Naive thymus-derived CD4-positive, alpha-beta T cell (primary cell): ENCODE measurements at places on chromosomes 3 and 15. TPM values are rescaled to one million over a fixed set of nuclear protein-coding genes. Genes with fewer than 3 reads are reported as not detected.

The ACVR2B gene
- total RNA-seq: 3.8 TPM

The SHF gene
- 8.7 TPM for total RNA-seq

GRCh38 chr15:37898362-37898761 lies 36.1 kb upstream of the TMCO5A start:
- no peaks in the 10 kb centered on the region for H3K4me1 ChIP-seq
- no peak for DNase-seq
- H3K27me3 ChIP-seq: no peaks in the 10 kb centered on the region
- H3K36me3 ChIP-seq: no peaks in the 10 kb centered on the region
- H3K27ac ChIP-seq: no peak overlapping the region
- no peak overlapping the region for H3K4me3 ChIP-seq

DNA sequence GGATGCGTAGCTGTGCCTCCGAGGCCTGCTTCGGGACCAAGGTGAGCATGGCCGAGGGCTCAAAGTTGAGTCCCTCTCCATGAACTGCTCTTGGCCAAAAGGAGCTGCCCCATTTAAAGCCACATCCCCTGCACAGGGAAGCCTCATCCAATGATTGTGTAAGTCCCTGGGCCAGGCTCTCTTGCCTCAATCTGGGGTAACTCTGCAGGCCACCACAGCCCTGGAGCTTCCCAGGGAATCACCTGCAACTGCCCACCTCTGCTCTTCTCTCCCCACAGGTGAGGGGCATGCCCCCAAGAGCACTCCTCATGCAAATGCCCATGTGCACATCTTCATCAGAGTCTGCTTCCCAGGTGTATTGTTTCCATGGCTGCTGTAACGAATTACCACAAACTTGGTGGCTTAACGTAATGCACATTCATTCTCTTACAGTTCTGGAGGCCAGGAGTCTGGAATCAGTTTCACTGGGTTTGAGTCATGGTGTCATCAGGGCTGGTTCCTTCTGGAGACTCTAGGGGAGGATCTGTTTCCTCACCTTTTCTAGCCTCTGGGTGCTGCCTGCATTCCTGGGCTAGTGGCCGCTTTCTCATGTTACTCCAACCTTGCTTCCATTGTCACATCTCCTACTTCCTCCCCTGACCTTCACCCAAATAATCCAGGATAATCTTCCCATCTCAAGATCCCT lies 25.0 kb upstream of the LOXL1 start:
- no peak for DNase-seq
- no peak overlapping the region for H3K4me3 ChIP-seq
- no peaks in the 10 kb centered on the region for H3K36me3 ChIP-seq
- no peak overlapping the region for H3K27ac ChIP-seq
- H3K27me3 ChIP-seq: no peaks in the 10 kb centered on the region

The C3orf85 gene
- not detected for total RNA-seq

GRCh38 chr3:172203522-172204258 lies 164.3 kb downstream of the FNDC3B start:
- no peaks in the 10 kb centered on the region for H3K36me3 ChIP-seq

The UROC1 gene
- not detected for total RNA-seq

GRCh38 chr15:51736069-51736468 lies 1.4 kb downstream of the LYSMD2 start:
- peak overlapping the region; percentile 71 for H3K4me3 ChIP-seq
- H3K27me3 ChIP-seq: no peaks in the 10 kb centered on the region
- no peaks in the 10 kb centered on the region for H3K36me3 ChIP-seq
- peaks cover 42% of the 10 kb centered on the region for H3K4me1 ChIP-seq

The GP5 gene
- 1.0 and 1.4 TPM in 2 replicates for total RNA-seq

The NPTN gene
- 42.6 TPM for total RNA-seq

DNA sequence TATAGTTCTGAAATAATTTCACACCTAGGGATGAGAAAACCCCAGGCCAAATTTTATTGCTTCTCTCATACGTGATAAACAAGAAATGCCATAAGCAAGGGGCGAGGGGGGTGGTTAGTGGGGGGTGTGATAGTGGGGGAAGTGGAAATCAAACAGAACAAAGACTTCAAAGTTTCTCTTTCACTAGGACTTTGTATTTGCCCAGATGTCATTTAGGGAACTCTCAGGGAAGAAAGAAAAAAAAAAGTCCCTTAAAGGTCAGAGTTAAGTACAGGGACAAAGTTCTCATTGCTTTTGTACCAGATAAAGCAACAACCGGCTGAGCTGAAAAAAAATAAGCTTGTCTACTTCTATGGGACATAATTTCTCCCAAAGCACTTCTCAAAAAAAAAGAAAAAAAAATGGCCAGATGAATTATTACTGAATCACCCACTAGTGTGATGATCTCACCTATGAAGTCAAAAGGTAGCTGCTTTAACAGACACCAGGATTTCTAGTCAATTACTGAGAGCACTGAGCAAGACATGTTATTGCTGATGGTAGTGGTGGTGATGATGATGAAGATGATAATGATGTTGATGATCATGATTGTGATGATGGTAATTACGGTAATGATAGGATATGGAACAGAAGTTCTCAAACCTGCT lies 56.2 kb downstream of the FHIT start:
- no peaks in the 10 kb centered on the region for H3K36me3 ChIP-seq
- no peaks in the 10 kb centered on the region for H3K27me3 ChIP-seq
- no peak overlapping the region for H3K4me3 ChIP-seq
- no peak overlapping the region for H3K27ac ChIP-seq
- no peaks in the 10 kb centered on the region for H3K4me1 ChIP-seq

- H3K27ac ChIP-seq: peak overlapping the region; percentile 65
- H3K4me3 ChIP-seq: no peak overlapping the region
- peaks cover 36% of the 10 kb centered on the region for H3K4me1 ChIP-seq
- peaks cover 26% of the 10 kb centered on the region for H3K36me3 ChIP-seq
- no peak for DNase-seq
- no peaks in the 10 kb centered on the region for H3K27me3 ChIP-seq
Observed at GRCh38 chr15:100570735-100571313, 31.2 kb downstream of the LINS1 start.

The DAG1 gene
- total RNA-seq: 20.3 TPM

The GOLGA6L7 gene
- not detected for total RNA-seq

GRCh38 chr3:71389191-71389590 lies 194.3 kb downstream of the FOXP1 start:
- H3K27ac ChIP-seq: peak overlapping the region; percentile 81
- DNase-seq: no peak
- H3K4me1 ChIP-seq: peaks cover 29% of the 10 kb centered on the region
- no peaks in the 10 kb centered on the region for H3K27me3 ChIP-seq
- H3K4me3 ChIP-seq: no peak overlapping the region

- no peak for DNase-seq
- no peak overlapping the region for H3K27ac ChIP-seq
- peaks cover 4% of the 10 kb centered on the region for H3K4me1 ChIP-seq
- H3K36me3 ChIP-seq: no peaks in the 10 kb centered on the region
Observed at GRCh38 chr15:50112488-50113186, 6.4 kb downstream of the ATP8B4 start.

The AHSG gene
- not detected for total RNA-seq

DNA sequence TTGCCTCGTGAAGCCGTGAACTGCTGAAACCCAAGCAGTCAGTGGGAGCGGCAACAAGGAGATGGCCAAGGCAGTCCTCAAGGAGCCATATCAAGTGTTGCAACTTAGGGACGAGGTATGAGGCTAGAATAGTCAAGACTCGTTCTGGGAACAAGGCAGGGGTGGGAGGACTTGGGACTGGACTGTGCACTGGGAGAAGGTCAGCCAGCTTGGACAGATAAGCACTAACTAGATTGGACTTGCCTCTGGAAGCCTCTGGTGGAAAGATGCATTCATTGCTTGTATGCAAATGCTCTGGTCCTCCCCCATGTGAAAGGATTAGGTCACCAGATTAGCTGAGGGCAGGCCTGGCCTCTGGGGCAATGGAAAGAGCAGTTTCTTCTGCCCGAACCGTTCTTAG lies 123.3 kb upstream of the CTNNB1 start:
- H3K27ac ChIP-seq: no peak overlapping the region
- no peaks in the 10 kb centered on the region for H3K36me3 ChIP-seq
- H3K4me1 ChIP-seq: no peaks in the 10 kb centered on the region
- H3K4me3 ChIP-seq: no peak overlapping the region

DNA sequence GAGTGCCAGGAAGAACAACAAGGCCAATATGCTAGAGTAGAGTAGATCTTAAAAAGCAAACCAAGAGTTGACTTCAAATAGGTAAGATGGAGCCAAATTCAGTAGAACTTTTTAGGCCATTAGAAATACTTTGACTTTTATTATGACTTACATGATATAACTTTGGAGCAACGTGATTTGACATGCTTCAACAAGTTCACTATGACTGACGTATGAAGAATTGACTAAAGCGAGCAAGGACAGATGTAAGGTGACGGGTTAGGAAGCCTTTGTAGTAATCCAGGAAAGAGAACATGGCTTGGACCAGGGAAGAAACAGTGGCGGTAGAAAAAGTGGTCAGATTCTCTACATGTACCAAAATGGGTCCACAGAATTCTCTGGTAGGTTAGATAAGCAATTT lies 4.9 kb upstream of the ZNF385D start:
- DNase-seq: no peak
- H3K4me1 ChIP-seq: no peaks in the 10 kb centered on the region
- no peaks in the 10 kb centered on the region for H3K27me3 ChIP-seq
- H3K27ac ChIP-seq: no peak overlapping the region
- no peak overlapping the region for H3K4me3 ChIP-seq

The UBE2Q2 gene
- 28.6 and 29.9 TPM in 2 replicates for total RNA-seq

DNA sequence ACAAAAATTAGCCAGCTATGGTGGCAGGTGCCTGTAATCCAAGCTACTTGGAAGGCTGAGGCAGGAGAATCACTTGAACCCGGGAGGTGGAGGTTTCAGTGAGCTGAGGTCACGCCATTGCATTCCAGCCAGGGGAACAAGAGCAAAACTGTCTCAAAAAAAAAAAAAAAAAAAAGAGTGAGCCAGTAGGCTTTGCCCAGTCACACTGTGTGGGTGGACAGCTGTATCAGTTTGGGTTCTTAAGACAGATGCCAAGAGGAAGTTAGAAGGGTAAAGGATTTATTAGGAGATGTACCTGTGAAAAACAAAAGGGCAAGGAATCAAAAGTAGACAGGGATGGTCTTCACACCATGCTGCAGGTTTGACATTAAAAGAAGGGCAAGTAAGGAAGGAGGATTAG lies 86.1 kb upstream of the CGNL1 start:
- H3K27me3 ChIP-seq: no peaks in the 10 kb centered on the region
- H3K4me1 ChIP-seq: no peaks in the 10 kb centered on the region
- H3K36me3 ChIP-seq: peaks cover 39% of the 10 kb centered on the region
- DNase-seq: no peak
- H3K27ac ChIP-seq: no peak overlapping the region

The HHLA2 gene
- 4.3 and 4.5 TPM in 2 replicates for total RNA-seq

The RASGRP1 gene
- 101 TPM for total RNA-seq

DNA sequence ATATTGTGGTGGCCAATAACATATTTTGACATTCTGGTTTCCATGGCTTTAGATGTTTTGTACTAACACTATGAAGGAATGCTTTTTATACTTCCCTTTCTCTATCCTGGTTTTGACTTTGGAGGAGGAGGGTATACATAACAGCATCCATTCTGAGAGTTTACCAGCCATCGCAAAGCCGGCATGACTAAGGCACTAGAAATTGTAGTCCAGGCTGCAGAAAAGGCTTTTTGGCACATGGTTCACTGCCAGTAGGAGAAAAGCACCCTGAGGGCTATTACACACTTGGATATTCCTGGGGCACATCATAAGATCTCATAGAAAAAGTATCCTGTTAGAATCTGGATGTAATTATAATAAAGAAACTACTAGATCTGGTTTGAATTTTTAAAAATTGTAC lies 101.8 kb downstream of the STT3B start:
- peaks cover 7% of the 10 kb centered on the region for H3K36me3 ChIP-seq
- DNase-seq: no peak
- H3K27me3 ChIP-seq: no peaks in the 10 kb centered on the region
- peaks cover 10% of the 10 kb centered on the region for H3K4me1 ChIP-seq
- no peak overlapping the region for H3K4me3 ChIP-seq

The IQCH gene
- total RNA-seq: 0.84 TPM

GRCh38 chr3:162945626-162946025 lies 1449.0 kb downstream of the OTOL1 start:
- no peaks in the 10 kb centered on the region for H3K27me3 ChIP-seq
- no peak for DNase-seq

- no peak overlapping the region for H3K4me3 ChIP-seq
- no peaks in the 10 kb centered on the region for H3K4me1 ChIP-seq
- H3K27me3 ChIP-seq: no peaks in the 10 kb centered on the region
- no peak overlapping the region for H3K27ac ChIP-seq
Observed at GRCh38 chr3:65230261-65231139, 542.7 kb upstream of the ADAMTS9 start.

The SLC35G2 gene
- total RNA-seq: 0.60 and 0.64 TPM in 2 replicates

DNA sequence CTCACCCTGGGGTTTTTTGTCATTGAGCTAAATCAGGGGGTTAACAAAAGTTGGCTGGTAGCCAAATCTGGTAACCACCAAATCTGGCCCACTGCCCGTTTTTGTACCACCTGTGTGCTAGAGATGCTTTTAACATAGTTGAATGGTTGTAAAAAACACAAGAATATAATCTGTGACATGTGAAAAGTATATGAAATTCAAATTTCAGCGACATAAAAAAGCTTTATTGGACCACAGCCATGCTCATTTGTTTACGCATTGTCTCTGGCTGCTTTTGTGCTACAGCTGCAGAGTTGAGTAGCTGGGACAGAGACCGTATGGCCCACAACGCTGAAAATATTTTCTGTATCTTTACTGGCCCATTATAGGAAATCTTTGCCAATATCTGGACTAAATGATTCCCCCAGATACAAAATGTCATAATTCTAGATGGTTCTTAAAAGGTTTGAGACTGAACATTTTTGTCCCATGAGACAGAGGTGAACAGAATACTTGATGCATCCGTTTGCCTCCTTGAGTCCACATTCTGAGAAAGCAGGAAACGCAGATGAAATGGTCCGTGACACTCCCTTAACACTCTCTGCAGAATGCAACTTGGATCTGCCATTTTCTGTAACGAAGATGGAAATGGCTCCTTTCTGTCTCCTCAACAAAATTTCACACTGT lies 120.9 kb upstream of the PDZRN3 start:
- no peaks in the 10 kb centered on the region for H3K27me3 ChIP-seq
- DNase-seq: no peak
- H3K4me3 ChIP-seq: no peak overlapping the region
- H3K36me3 ChIP-seq: no peaks in the 10 kb centered on the region
- H3K27ac ChIP-seq: no peak overlapping the region

- no peak overlapping the region for H3K27ac ChIP-seq
- H3K4me1 ChIP-seq: no peaks in the 10 kb centered on the region
- DNase-seq: no peak
Observed at GRCh38 chr15:64548235-64548634, 87.9 kb downstream of the ZNF609 start.

DNA sequence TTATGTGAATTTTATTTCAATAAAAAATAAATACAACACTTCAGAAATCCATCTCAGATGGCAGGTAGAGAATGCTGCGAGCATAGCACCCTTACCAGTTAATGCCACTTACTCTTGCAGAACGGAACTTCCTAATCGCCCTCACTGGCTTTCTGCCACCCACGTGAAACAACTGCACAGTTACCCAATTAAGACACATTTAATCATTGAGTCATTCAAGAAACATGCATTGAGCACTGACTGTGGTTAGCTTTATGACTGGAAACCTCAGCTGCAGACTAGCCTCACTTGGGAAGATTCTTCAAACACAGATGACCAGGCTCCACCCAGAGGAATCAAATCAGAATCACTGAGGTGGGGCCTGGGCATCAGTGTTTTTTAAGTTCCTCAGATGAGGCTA lies 5.6 kb upstream of the MFGE8 start:
- H3K27ac ChIP-seq: no peak overlapping the region
- H3K36me3 ChIP-seq: no peaks in the 10 kb centered on the region
- no peaks in the 10 kb centered on the region for H3K4me1 ChIP-seq
- DNase-seq: no peak
- no peaks in the 10 kb centered on the region for H3K27me3 ChIP-seq
- no peak overlapping the region for H3K4me3 ChIP-seq

The SEMA3G gene
- total RNA-seq: not detected

The CD96 gene
- 176 TPM for total RNA-seq

GRCh38 chr3:38148311-38148882 lies 9.9 kb downstream of the MYD88 start:
- H3K36me3 ChIP-seq: no peaks in the 10 kb centered on the region
- H3K27ac ChIP-seq: no peak overlapping the region
- peaks cover 14% of the 10 kb centered on the region for H3K4me1 ChIP-seq
- no peak for DNase-seq
